ENCODE measurements at places on chromosomes 4 and X.

- DNase-seq: peak; percentile 83
These were observed 574.8 kb upstream of the DIPK2B start for GRCh38 chrX:45775468-45775867.

DNA sequence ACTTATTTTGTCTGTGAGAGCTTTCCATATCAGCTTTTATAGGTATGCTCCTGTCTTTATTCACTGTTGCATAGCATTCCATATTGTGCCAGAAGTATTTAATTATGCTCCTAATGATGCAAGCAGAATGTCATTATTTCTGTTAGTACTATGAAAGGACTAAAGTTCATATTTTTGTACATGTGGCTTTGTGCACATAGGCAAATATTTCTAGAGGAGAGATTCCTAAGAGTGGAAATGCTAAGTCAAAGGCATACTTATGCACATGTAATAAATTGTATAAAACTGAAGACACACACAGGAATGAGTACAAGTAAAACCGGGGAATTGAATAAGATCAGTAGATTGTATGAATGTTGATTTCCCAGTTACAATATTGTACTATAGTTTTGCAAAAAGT lies 1.9 kb upstream of the ASB9 start:
- DNase-seq: no peak

- peak; percentile 32 for DNase-seq
These were observed 16.3 kb downstream of the TAF9B start for GRCh38 chrX:78123190-78123589.

DNA sequence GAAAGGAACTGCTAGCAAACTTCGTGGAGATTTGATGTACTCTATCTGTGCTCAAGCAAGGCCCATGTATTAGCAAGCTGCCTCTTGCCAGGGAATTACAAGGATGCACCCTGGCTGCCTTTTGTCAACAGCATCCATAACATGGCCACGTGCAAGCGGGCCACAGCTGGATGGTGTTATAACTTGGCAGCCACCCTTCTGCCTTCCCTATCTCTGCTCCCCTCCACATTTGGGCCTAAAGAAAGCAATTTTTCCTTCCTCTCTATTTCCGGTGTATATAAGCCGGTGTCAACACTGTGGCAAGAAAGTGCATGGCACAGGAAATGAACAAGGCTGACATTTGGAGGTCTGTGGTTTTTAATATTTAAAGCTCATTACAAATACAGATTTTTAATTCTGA lies 94.8 kb downstream of the CLNK start:
- DNase-seq: peak; percentile 68

GRCh38 chrX:16903274-16904022 lies 33.3 kb upstream of the RBBP7 start:
- no peak for DNase-seq

DNA sequence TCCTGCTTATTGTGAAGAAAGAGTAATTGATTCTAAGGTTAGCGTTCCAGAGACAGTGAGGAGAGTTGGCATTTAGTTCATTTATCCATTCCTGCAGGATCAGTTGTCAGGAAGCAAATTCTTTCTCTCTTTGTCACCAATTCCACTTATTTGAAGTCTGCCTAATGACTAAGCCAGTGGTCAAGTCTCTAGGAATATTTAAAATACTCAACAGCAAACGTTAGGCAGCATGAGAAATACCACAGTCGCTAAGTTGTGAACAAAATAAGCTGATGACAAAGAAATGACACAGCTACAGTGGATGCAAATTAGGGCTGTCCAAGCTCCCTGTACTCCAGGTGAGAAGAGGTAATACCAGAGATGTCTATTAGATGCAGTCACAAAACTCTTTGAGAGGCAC lies 6.6 kb upstream of the MAGEB17 start:
- peak; percentile 92 for DNase-seq

DNA sequence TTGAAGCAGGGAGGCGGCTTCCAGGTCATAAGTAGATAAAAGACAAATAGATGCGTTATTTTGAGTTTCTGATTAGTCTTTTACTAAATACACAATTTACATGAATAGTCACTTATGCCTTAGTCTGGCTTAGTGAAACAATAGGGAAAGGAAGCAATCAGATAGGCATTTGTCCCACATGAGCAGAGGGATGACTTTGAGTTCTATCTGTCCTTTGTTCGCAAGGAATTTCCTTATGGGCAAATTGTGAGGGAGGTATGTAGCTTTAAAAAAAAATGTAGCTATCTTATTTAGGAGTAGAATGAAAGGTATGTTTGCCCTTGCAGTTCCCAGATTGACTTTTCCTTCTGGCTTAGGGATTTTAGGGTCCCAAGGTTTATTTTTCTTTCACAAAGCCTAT lies 26.3 kb upstream of the ADH1C start:
- DNase-seq: no peak
